ENCODE measurements at places on chromosomes 5 and 9. TPM values are rescaled to one million over a fixed set of nuclear protein-coding genes. Genes with fewer than 3 reads are reported as not detected.

PRR7 gene
- 8.0 TPM for total RNA-seq

IPO11 gene
- total RNA-seq, result 64.4 TPM

ZNF483 gene
- total RNA-seq, result 83.8 TPM

DNA sequence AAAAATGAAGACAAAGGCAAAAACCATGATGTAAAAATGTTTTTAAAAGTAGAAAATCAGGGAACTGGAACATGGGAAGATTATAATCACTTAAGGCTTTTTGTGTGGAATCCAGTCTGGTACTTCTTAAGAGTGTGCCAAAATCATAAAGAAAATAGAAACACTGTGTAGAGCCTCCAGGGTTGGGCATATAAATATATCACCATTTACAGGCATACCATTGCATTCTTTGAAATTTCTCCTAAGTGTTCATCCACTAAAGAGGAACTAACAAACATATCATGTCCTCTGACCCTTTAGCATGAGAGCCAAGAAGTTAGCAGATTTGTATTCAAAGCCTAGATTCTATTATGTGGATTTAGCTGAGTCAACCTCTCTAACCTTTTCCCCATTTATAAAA is 93.3 kb downstream of the SLF1 start:
- H3K4me3 ChIP-seq, result no peak overlapping the region
- H3K27ac ChIP-seq, result no peak overlapping the region
- no peaks in the 10 kb centered on the region for H3K36me3 ChIP-seq
- H3K4me1 ChIP-seq, result no peaks in the 10 kb centered on the region
- no peak for DNase-seq
- no peaks in the 10 kb centered on the region for H3K27me3 ChIP-seq

- H3K4me3 ChIP-seq, result no peak overlapping the region
- H3K36me3 ChIP-seq, result no peaks in the 10 kb centered on the region
- no peak for DNase-seq
- H3K27me3 ChIP-seq, result no peaks in the 10 kb centered on the region
- peaks cover 21% of the 10 kb centered on the region for H3K4me1 ChIP-seq
Measured at GRCh38 chr5:141762790-141763368, 80.8 kb upstream of the ARAP3 start.

DNA sequence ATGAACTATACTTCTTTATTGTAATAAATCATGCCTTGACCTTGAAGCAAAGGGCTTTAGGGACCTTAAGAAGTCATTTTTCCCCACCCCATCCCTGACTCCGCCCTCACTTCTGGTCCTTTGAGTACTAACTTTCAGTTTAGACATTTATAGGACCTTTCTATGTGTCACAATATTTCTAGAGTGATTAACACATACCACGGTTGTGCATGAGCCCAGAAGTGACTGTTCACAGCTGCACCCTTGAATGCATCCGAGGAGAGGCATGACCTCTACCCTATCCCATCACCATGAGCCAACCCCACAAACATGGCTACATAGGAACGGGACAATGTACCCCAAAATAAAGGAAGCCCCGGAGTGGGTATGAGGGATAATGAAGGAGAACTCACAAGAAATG is 160.3 kb downstream of the HSD17B3 start:
- no peaks in the 10 kb centered on the region for H3K36me3 ChIP-seq
- DNase-seq, result no peak
- no peaks in the 10 kb centered on the region for H3K27me3 ChIP-seq
- H3K4me3 ChIP-seq, result no peak overlapping the region

GRCh38 chr5:62386824-62387223 is 16.9 kb downstream of the DIMT1 start:
- no peak overlapping the region for H3K4me3 ChIP-seq
- H3K4me1 ChIP-seq, result no peaks in the 10 kb centered on the region
- no peaks in the 10 kb centered on the region for H3K27me3 ChIP-seq
